Camera-type eye (tissue), 1 donor: ENCODE measurements at places on chromosomes 4 and X. TPM values are rescaled to one million over a fixed set of nuclear protein-coding genes. Genes with fewer than 3 reads are reported as not detected.

Gene TMEM156
- total RNA-seq = 1.6 TPM

Gene EDNRA
- 47.0 TPM for total RNA-seq

Gene ACSL1
- 51.8 TPM for total RNA-seq

Gene DCAF12L2
- 4.4 TPM for total RNA-seq

Gene ATP6AP2
- 108 TPM for total RNA-seq

Gene TLR8
- 0.49 TPM for total RNA-seq

Gene SULT1B1
- total RNA-seq = 2.5 TPM

Gene PDE6B
- 141 TPM for total RNA-seq

Gene PAGE2
- not detected for total RNA-seq

Gene AFF2
- total RNA-seq = 63.7 TPM

Gene APLN
- total RNA-seq = 2.8 TPM

Gene PROM1
- 298 TPM for total RNA-seq

Gene SMARCA5
- total RNA-seq = 94.2 TPM
